Activated T-cell treated with anti-CD3 and anti-CD28 coated beads for 48 hours (primary cell): ENCODE measurements at places on chromosomes 3 and 15.
A peak's percentile ranks its signal among the peaks of the same experiment; 100 is the strongest.

DNA sequence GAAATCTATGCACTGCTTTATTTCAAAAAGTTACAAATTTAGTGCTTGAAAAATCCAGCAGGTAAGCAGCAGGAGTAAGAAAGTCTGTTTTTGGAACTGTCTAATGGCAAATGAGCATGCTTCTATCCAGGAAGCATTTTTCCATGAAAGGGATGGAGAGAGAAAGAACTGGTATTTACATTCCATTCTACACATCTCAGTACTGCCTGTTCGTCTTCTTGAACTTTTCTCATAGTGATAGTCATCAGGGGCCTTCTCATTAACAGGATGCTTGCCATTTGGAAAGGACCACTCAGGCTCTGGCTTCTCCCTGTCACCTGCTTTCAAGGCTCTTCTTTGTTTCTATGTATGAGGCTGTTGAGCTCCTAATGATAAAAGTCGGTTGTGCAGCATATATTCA, 267.3 kb upstream of the IL12A start:
- no peak for DNase-seq

GRCh38 chr3:142975316-142975995, 12.0 kb upstream of the PAQR9 start:
- DNase-seq = no peak

DNA sequence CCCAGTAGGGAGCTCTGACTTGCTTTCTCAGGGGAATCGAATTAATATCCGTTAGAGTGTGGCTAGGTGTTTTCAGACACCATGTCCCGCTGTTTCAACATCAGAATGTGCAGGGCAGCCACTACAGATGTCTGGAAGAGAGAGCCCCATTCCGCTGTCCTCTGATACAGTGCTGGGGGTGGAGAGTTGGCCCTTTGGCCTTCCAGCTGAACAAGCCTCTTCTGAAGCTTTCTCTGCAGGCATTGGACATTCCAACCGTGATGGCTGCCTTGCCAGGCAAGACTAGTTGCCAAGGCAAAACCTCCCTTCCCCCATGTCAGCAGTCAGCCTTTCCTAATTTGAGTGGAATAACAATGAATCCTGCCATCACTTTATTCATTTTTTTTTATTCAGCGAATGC, 1.5 kb downstream of the FAH start:
- DNase-seq = no peak

GRCh38 chr3:10561946-10562560, 56.7 kb upstream of the ATP2B2 start:
- no peak for DNase-seq

- no peak for DNase-seq
These were observed 610.0 kb downstream of the FOXP1 start for GRCh38 chr3:70973558-70973957.

DNA sequence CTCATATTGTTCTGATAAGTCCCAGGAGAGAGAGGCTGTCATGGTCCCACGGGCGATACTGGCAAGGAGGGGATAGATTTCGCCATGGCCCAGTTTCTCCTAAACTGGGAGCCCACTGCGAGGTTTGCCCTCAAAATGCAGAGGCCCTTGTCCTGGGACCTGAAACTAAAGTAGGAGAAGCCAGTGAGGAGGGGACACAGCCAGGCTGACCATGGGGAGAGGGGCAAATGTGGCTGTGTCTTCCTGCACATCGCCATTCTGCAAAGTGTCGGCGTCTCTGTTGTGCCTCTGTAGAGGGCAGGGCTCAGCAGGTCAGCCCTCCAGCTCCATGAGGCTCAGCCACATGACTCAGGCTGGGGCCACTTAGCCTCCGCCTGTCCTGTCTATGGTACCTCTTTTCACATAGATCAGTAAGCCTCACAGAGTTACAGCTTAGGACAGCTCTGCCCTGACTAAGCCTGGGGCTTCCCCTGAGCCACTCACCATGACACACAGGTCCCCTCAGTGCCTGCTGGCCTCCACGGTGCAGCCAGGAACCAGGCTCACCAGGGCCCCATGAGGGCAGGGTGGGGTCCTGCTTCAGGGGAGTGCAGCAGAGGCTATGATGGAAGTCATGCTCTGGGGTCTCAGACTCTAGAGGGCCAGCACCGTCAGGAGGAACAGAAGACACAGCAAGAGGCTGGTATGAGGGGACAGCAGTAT, 28.6 kb upstream of the PLXNA1 start:
- DNase-seq = peak; percentile 3

GRCh38 chr3:29754346-29754745, 473.5 kb downstream of the RBMS3 start:
- no peak for DNase-seq

GRCh38 chr3:178948546-178948945, 123.1 kb downstream of the ZMAT3 start:
- DNase-seq = no peak

GRCh38 chr3:71066849-71067261, 516.7 kb downstream of the FOXP1 start:
- peak; percentile 25 for DNase-seq

DNA sequence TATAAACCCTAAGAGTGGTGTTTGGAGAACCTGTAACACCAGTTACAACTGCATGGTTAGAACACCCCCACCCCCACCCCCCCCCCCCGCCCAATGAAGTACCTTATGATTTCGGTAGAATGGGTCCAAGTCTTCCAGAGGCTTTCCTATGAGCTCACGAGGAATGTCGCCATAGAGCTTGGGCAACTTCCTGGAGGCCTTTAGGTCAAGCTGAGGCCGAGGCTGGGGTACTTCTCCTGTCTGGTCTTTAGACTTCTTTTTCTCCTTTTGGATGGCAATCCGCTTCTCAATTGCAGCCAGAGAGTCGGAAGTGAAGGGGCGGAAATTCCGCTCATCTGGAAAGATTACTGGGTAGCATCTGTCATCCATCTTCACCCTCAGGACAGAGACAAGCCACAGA, 101.8 kb downstream of the SCN11A start:
- no peak for DNase-seq

DNA sequence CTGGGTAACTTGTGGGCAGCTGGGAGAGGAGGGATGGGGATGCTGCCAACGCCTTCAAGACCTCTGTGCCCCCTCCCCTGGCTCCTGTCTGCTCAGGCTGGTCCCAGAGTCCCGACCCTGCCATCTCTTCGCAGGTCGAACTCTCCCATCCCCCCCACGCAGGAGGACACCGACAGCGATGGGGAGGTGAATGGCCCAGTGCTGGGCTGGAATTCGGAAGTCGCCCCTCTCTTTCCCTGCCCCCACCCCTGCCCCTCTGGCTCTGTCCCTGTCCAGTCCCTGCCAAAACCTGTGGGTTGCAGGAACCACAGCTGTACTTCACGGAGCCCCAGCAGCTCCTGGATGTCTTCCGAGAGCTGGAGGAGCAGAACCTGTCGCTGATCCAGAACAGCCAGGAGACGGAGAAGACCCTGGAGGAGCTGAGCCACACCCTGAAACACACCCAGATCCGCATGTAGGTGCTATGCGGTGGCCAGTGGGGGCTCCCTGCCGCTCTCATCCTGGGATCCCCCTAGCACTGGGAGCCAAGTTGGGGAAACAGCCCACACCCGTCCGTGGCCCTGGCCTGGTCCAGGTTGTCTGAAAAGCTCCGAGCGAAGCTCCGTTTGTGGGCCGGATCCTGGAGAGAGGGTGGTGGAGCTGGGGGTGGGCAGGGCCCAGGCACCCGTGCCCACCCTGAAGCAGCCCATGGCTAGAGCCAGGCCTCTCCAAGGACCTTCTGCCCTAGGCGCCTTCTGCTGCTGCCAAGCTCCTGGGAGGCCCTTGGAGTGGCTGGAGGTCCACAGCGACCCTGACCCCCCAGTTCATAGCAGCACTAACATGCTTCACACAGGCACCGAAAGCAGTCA, 28.7 kb downstream of the CFAP100 start:
- no peak for DNase-seq

- DNase-seq = no peak
These were observed 287.1 kb downstream of the SOX2 start for GRCh38 chr3:181998828-181999227.

DNA sequence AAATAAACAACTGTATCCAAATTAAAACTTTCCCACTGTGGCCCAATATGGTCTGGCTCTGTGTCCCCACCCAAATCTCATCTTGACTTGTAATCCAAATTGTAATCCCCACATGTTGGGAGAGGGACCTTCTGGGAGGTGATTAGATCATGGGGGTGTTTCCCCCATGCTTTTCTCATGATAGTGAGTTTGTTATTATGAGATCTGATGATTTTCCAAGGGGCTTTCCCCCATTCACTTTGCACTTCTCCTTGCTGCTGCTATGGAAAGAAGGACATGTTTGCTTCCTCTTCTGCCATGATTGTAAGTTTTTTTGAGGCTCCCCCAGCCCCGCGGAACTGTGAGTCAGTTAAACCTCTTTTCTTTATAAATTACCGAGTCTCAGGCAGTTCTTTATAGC, 55.0 kb downstream of the MINDY4B start:
- no peak for DNase-seq

- no peak for DNase-seq
These were observed 48.9 kb downstream of the ASB7 start for GRCh38 chr15:100651253-100651652.

- no peak for DNase-seq
These were observed 117.7 kb downstream of the C3orf38 start for GRCh38 chr3:88267441-88267840.
